ENCODE measurements at places on chromosomes 2 and 18.

DNA sequence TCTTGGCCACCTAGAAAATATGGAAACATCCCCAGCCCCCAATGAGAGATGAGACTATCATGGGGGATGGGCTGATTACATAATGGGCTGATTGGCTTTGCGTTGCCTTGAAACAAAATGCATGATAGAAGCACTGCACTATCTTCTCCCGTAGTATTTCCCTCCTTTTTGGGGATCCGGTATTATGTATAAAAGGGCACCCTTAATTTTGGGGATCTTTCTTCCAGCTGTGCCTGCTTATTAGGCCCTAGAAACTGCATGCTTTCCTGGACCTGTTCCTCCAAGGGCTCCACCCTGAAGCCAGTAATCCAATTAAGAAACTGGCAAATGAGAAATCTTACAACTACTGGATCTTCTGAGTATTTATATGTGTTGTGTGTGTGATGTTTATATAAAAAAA, 34.9 kb upstream of the SH3RF3 start:
- DNase-seq, result no peak

DNA sequence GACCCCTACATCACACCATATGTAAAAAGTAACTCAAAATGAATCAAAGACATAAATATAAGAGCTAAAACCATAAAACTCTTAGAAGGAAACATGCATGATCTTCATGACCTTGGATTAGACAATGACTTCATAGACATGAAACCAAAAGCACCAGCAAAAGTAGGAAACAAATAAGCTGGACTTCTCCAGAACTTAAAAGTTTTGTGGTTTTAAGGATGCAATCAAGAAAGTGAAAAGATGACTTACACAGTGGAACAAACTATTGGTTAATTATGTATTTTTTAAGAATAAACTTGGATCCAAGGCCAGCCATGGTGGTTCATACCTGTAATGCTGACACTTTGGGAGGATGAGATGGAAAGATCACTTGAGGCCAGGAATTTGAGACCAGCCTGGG, 150.2 kb downstream of the GALNT1 start:
- DNase-seq, result no peak

DNA sequence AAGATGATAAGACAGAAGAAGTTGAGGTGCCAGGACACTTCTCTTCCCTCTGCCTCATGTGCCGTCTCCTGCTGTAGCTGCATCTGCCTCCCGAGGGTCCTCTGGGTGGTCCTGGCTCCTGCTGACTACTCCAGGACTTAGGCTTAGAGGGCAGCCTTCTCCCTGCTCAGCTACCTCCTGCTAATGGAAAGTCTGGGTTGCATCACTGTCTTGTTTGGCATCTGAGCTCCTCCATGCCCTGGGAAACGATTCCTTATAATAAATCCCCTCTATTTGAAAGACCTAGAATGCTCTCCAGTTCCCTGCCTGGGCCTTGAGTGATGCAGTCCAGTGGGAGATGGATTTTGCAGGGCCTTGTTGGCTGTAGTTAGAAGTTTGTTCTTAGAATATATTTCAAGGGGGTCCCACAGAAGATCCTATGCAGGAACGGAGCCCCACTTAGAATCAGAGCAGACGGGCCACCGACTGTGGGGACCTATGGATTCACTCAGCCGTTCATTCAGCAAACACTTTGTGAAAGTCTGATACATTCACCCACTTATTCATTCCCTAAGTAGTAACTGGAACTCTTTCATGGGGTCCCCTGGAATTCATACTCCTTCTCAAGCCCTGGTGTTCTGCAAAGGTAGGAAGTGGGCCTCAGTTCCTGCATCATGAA, 269.8 kb upstream of the HDAC4 start:
- DNase-seq, result no peak

DNA sequence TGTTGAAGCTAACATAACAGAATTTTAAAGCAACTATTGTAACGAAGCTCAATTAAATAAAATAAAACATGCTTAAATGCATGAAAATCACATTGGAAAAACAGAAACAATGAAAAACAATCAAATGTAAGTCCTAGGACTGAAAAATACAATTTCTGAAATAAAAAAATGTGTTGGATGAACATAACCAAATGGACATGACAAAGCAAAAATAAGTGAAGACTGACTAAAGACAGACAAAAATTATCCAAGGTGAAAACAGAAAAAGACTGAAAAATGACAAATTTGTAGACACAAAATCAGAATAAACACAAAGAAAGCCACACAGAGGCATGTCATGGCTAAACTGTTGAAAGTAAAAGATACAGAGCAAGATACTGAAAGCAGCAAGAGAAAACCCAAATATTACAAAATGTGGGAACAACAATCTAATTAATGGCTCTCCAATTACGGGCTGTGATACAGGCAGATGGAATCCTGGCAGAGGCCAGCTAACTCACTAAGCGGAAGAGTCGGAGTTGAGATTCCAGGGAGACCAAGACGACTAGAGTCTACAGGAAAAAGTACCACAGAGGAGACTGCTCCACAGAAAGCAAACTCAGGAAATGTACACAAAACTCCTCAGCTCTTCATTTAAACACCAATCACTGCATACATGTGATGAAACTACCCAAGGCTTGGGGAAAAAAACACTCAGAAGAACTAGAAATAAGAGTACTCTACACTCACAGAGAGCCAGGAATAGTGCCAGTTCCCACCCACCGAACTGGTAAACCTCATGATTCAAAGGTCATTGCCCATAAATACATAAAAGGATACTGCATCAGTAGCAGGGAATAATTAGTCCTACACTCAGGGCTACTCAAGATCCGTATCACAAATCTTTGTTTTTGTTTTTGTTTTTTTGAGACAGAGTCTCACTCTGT, 83.6 kb downstream of the ATAD2B start:
- DNase-seq, result no peak

DNA sequence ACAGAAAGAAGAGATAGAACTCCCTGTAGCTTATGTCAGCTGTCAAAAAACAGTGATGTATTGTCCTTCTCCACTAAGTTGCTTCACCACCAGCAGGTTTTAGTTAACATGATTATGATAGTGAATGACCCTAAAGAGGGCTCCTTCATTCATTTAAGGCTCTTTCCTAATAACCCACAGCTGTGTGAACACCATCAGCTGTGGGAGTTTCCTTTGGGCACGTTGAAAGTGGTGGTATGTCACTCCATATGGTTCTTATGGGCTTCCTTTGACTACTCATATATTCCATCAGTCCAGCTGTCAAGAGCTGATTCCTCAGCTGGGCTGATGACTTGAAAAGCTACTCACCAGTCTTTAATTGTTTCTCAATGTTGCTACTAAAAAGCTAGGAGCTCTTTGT, 210.3 kb downstream of the UBE2E3 start:
- no peak for DNase-seq

GRCh38 chr2:175036582-175037018, 31.4 kb upstream of the CHN1 start:
- no peak for DNase-seq
